ENCODE measurements at places on chromosomes 3 and 15.
A peak's percentile ranks its signal among the peaks of the same experiment; 100 is the strongest.

DNA sequence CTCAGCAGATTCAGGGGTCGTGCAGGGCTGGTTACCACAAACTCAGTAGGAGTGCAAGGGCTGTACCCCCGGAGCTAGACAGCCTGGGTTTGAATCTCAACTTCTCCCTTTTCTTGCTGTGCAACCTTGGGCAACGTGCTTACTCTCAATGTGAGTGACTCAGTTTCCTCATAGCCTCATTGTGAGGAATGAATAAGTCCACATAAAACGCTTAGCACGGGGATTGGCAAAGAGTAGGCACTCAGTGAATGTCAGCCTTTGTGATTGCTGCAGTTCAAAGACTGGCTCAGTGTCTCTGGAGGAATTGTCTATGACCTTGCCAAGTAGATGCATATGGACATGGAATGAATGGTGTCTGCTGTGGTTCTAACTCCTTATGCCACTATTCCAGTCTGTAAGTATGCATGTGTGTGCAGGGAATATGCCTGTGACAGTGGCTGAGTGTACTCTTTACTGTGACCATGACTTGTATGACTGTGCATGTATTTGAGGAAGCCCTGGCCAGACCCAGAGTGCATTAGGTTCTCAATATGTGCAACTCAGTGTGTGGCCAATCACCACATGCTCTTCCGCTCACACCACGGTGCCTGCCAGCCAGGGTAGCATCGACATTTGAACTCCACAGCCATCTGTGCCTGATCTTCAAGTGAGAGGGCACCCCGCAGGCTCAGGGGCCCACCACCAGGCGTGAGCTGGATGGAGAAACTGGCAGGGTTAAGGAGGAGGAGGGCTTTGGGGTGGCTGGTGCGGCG, 900 bp upstream of the HYAL3 start:
- peak; percentile 64 for DNase-seq

GRCh38 chr3:162704238-162704637, 1207.6 kb downstream of the OTOL1 start:
- DNase-seq: no peak

- no peak for DNase-seq
These were observed 38.7 kb downstream of the ANP32A start for GRCh38 chr15:68781766-68782588.

DNA sequence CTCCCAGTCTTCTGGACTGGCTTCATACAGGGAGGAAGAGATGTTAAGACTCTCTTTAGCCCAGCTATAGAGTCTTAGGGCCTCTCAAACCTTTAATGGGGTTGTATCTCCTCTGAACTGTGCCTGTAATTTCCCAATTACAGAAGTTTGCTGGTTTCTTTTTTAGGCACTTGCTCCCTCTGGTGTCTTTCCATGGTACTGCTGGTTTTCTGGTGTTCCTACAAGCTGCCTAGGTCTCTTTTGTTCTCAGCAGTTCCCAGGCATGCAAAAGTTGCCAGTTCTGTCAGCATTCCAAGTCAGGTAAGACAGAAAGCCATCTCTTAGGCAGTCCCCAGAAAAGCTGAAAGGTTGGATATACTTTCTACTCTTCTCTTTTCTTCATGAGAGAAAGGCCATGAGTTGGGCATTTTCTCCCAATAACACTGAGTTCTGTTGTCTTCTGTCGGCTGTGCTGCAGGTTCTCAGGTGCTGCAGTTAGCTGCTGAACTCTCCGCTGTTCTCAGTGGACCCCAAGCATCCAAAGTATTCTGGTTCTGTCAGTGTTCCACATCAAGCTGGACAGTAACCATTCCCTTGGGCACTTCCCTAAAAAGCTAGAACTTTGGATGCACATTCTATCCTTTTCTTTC, 54.4 kb upstream of the EHHADH start:
- peak; percentile 68 for DNase-seq

DNA sequence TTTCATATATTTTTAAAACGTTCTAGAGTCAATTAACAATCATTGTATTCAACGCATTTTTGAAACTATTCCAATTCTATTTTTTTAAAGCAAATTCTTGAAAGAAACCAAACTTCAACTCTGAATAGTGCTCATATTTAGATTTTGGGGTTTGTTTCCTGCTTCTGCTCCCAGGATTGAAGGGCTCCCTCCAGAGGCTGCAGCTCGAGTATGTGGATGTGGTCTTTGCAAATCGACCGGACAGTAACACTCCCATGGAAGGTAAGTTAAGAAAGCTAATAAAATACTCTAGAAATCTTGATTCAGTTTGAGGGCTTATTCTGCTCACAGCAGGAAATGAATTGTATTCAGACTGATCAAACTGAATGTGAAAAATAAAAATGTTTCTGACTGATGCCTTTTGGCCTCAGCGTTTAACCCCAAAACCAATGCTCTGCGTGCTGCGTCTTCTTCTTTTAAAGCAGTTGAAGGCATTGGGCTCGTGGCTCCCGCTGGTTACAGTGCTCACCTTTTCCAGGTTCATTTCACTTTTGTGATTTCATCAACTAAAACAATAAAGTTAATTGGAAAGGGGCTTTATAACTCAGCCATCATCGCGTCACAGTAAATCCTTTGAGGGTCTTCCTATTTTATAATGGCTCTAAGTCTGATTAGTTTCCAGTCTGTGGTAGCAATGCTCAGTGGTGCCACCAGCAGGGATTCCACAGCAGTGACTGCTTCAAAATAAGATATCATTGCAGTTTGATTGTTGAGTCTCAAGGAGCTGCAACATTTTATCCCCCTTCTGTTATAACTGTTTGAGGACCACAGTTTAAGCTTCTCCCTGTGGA, 80.1 kb downstream of the SSR3 start:
- DNase-seq: no peak

GRCh38 chr15:72197460-72198355, at the start of gene GRAMD2A:
TSS of gene GRAMD2A (minus strand) at chr15:72197787.
- DNase-seq: peak; percentile 30

Data from amniotic epithelial cell (primary cell).